ENCODE measurements at places on chromosomes 13 and 19.

DNA sequence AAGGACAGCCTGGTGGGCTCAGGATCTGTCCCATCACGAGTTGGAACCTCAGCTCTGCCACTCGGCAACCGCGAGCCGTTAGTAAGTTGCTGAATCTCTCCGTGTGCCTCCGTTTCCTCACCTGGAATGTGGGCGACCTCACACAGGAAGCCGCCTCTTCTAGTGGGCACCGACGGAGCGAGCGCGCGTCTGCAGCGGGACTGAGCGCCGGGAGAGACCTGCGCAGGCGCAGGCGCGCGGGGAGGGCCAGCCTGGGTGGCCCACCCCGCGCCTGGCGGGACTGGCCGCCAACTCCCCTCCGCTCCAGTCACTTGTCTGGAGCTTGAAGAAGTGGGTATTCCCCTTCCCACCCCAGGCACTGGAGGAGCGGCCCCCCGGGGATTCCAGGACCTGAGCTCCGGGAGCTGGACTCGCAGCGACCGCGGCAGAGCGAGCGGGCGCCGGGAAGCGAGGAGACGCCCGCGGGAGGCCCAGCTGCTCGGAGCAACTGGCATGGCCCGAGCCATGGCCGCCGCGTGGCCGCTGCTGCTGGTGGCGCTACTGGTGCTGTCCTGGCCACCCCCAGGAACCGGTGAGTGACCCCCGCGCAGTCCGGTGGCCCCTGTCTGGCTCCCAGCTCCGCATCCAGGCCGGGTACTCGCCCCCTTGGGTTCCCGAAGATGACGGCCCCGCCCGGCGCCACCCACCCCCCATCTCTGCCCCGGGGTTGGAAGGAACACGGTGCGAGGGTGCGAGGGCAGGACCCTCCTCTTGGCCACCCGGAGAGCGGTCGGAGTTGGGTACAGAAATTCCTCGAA is at the start of gene PVR:
Gene PVR, plus strand, starts transcription at position 306 of the 797 bp plus-strand sequence. Its CDS starts 187 bp downstream, at position 493.
- DNase-seq = no peak

- DNase-seq = no peak
Observed at GRCh38 chr19:3285647-3286176, 61.3 kb downstream of the CELF5 start.

- DNase-seq = no peak
Observed at GRCh38 chr13:72061613-72062012, 194.6 kb upstream of the DACH1 start.

GRCh38 chr19:15976836-15977689 is 28.3 kb downstream of the OR10H4 start:
- no peak for DNase-seq

DNA sequence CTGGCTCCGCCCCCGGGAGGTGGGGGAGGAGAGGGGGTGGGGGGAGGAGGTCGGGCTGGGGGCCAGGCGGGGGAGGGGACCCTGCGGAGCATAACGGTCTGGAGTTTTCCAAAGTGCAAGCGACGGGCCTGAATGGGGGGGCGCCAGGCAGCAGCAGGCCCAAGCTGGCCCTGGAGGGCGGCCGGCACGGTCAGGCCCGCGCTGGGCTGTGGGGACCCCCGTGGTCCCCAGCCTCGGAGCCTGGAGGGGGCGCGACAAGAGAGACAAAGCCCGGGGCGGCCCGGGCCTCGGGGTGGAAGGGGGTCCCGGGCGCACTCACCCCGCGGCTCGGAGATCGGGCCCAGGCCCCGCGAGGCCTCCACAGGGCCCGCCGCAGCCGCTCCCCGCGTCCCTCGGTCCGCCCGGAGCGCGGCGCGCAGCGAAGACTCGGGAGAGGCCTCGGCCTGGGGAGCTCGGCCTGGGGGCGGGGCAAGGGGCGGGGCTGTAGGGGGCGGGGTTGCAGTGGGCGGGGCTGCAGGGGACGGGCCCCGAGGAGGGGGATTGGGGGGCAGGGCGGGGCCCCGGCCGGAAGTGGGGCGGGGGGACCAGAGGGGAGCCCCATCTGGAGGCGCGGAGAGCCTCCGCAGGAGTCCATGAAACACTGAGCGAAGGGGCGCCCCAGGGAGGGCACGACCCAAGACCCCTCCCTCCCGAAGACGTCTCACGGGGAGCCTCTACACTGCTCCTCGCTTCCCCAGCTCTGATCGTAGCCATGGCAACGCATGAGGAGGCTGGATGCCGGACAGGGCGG is 47.6 kb downstream of the PTPRS start:
- peak; percentile 20 for DNase-seq

GRCh38 chr13:99657848-99658260 is 156.6 kb downstream of the TM9SF2 start:
- peak; percentile 16 for DNase-seq

DNA sequence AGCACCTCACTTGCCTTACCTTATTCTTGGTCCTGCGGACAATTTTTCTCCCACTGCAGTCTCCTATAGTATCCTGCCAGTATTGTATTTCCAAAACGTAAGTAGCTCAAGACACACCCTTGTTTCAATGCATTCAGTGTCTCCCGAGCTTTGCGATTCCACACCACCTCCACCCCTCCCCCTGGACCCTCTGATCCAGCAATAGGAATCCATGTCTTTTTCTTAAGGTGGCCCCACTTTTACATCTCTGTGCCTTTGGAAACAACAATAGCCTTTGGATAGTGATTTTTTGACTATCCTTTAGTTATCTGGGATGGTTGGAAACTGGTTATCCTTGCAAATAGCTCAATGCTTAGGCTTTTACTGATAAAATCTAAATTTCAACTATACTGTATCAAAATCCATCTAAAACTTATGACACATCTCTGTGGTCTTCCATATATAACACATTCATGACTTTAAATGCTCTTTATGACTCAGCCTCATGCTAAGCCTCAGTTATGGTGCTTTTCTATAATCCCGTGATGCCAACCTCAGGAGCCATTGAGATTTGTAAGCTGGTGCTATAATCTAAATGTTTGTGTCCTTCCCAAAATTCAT is 27.1 kb downstream of the FAM216B start:
- no peak for DNase-seq

GRCh38 chr19:14004619-14005348 is 1.3 kb downstream of the RFX1 start:
- DNase-seq = peak; percentile 31

DNA sequence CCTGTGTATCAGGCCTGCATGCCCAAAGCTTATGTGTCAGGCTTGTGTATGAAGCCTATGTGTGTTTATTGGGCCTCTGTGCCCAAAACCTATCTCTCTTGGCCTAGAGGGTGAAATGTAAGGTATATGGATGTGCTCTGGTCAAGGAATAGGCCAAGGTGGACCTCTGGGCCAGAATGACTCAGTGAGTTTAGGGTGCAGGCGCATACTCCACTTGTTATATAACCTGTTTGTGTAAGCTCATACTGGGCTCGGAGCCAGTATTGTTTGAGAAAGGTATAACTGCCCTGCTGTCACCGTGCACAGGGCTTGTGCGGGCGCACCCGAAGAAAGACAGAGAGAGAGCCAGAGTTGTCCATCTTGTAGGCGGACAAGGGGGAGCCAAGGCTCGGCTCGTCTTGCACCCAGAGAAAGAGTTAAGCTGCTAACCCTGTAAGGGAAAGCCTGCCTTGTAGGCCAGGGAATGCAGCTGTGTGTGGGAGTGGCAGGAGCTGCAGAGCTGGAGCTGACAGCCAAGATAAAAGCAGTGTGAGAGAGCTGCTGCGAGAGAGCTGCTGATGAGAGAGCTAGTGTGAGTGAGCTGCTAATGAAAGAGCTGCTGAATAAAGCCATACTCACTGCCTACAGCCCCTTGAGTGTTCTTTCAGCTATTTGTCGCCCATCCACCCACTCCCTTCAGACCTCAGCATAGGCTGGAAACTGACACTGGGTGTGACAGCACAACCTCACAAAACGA is 43.4 kb upstream of the N4BP2L1 start:
- no peak for DNase-seq

- DNase-seq = peak; percentile 12
Observed at GRCh38 chr19:48629297-48629598, 7.9 kb downstream of the DBP start.

- DNase-seq = no peak
Observed at GRCh38 chr19:46181388-46181779, 33.3 kb downstream of the IGFL2 start.

DNA sequence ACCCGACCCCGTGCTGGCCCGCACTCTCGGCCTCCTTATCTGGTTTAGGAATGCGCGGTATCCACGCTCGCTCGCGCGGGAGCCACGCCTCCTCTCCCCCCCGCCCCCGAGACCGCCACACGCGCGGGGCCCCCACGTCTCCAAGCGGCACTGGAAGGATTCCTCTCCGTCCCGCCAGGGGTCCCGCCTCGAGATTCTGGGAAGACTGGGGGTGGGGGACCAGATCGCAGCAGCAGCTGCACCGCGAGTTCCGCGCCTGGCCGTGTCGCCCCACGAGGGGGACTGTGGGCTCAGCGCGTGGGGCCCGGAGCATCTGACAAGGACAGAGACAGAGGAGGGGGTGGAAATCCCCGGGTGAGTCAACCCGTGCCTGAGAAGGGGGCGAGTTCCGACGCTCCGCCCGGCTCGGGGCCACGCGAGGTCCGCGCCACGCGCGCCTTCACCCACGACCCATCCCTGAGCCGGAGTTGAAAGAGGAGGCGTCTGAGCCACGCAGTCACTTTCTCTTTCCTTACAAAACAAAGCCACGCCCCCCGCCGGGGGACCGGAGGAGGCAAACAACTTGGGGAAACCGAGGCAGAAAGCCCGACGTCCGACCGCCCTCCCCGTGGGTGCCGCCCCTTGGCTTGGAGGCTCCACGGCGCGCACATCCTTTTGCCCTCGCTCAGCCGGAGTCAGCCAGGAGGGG is 814 bp downstream of the S1PR2 start:
- peak; percentile 57 for DNase-seq

- no peak for DNase-seq
Observed at GRCh38 chr13:66585669-66586203, 644.4 kb downstream of the PCDH9 start.

GRCh38 chr13:61728471-61728870 is 312.8 kb upstream of the PCDH20 start:
- DNase-seq = no peak

DNA sequence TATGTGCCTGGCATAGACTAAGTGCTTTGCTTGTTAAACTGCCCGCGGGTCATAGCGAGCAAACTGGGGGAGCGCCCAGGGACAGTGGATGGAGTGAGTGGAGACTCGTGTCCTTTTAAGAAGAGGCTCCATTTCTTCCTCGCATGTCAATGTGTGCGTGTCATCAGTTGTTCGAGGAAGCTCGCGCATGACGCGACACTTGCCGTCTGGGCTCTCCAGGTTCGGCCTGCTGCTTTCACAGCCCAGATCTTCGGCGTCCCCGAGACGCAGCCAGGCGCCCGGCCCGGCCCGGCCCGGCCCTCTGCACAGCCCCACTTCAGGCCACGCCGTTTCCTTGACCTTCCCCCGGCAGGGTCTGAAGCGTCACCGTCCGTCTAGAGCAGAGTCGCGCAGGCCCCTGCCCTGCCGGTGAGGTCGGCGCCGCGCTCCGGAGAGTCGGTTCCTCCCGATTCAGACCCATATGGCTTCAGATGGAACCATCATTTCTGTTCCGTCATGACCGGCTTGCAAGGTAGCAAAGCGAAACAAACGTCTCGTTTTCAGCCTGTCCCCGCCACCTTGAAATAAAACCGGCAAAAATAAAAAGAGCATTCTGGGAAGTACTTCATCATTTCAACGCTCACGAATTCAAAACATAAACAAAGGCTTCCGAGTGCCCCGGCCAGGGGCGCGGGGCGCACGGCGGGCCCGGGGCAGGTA is 599 bp upstream of the ARHGEF7 start:
- DNase-seq = peak; percentile 13

All from memory B cell (primary cell).